Activated CD4-positive, alpha-beta T cell treated with anti-CD3 and anti-CD28 coated beads, Interleukin-2, amount 10 ng/mL, durations not matched to agents 7 days and 5 days (primary cell): ENCODE measurements at places on chromosomes 4 and X. TPM values are rescaled to one million over a fixed set of nuclear protein-coding genes. Genes with fewer than 3 reads are reported as not detected.
A peak's percentile ranks its signal among the peaks of the same experiment; 100 is the strongest.

- no peak for DNase-seq
Observed at GRCh38 chrX:96982161-96982560, 98.5 kb downstream of the RPA4 start.

DNA sequence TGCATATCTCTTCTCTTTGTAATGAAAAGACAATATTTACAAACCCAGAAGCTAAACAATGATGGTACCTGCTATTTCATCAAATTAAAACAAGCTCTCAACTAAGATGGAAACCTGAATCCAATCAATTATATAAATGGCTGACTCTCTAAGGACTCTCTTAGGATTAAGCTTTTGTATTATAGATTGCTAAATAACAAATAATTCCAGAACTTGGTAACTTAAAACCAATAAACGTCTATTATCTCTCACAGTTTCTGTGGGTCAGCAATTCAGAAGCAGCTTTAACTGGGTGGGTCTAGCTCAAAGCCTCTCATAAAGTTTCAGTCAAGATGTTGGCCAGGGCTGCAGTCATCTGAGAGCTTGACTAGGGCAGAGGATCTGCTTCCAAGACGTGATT, 12.4 kb downstream of the PHKA2 start:
- no peak for DNase-seq

GRCh38 chr4:10593130-10593529, 91.4 kb downstream of the CLNK start:
- no peak for DNase-seq

DNA sequence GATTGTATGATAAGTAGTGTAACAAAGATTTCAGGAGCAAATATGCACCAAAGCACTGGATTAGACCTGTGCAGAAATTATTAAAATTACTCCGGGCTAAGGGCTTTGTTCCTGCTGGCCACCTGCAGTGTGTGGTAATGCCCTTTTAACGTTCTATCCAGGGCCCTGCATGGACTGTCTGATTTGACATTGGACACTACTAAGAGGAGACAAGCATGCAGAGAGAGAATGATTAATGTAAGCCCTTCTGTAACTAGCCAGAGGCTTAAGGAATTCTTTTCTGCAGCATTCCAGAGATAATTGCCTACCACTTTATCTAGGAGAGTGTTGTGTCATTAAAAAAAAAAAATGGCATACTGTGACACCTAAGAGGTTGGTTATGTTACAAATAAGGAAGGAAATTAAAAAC, 117.0 kb downstream of the PCDH7 start:
- DNase-seq = no peak

DNA sequence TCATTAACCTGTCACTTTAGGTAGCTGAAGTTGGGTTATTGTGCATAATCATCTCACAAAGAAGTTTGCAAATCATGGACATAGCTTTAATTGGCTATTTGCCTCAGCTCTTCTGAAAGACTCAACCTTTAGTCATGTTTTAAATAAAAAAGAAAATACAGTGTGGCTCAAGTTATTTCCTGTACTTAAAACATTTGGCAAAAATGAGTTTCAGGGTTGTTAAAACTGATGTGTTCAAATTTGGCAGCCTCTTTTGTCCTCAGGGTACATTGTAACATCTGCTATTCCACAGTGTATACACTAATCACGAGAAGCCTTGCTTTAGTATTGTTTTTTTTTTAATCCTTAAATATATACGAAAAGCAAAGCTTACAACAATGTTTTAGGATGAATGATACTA, 31.5 kb upstream of the HPGD start:
- no peak for DNase-seq

DNA sequence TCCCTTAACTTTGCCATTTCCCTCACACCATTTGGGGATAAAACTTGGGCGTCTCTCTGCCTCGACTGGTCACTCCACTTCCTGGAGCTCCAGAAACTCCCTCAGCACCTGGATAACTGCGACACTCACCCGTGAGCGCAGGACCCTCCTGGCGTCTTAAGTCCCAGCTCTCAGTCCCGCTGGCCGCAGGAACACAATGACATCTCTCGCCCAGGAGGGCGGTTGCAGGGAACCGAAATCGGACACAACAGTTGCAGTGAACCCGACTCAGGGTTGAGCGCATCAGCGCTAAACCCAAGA, 370.9 kb upstream of the SMIM31 start:
- DNase-seq = no peak

DNA sequence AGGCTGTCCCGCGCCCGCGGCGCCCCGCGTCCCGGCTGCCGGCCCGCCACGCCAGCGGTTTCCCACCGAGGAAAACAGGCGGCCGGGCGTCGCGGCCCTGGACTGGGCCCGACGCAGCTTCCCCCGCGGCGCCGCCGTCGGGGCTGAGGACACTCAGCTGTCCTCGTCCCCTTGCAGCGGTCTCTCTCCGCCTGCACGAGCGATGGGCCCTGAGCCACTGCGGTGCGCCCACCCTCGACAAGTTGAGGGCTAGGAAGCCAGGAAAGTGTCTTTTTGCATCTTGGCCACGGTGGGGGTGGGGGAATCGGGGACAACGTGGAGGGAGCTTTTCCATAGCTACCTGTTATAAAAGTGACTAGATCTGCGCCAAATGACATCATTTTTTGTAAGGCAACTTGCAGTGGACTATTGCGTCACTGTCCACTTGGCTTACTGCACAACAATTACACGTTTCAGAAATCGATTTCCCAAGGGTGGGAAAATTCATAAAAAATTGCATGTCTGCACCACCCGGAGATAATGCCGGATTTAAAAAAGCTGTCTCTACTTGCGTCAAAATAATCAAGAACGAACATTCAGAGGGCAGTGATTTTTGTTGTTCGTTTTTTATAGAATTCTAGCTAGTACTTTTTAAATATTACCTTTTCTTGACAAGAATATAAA, 1.1 kb downstream of the KLHL15 start:
- DNase-seq = no peak

DNA sequence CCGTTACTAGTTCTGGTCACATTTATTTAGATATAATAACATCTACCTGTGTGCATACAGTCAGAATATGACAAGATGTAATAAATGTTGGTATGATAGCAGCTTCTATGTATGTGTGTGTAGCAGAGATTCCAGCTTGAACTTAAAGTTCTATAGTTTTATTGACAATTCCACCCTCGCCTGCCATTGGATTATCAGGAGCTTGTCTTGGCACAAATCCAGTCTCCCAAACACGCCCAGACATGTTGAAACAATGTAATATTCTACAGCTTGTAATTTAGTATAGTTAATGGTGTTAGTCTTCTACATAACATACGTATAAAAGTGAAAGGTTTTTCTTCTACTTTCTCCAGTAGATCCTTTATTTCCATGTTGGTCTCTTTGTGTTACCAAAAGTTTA, 44.4 kb downstream of the BBS12 start:
- DNase-seq = no peak

DNA sequence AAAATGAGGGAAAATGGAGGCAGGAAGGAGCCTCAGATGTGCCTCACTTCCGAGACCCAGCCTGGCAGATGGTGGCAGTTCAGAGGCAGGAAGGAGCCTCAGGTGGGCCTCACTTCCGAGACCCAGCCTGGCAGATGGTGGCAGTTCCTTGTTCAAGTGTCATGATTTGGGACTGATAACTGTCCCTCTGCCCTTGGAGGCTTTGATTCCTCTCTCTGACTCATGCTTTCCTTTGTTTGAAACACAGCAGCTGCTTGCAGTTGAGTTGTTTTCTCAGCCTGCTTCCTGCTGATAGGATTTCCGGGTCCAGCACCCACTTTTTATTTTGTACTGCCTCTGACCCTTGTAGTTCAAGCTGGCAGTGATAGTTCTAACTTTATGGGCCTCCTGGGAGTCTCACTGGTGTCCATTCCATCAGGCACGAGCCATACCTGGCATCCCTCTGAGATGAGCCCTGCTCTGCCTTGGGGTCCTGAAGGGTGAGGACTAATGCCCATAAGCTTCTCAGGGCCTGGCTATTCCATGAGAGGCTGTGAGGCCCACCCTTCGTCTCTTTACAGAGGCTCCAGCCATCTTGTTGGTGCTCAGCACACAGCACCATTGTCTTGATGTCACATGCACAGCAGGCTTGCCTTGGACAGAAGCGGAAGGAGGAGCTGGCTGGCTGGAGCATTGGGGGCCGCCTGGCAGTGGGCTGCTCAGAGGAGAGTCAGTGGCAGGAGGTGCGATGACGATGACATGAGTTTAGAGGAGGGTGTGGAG, 13.0 kb downstream of the RGS12 start:
- DNase-seq = peak; percentile 37

GRCh38 chr4:56742080-56742871, 61.2 kb upstream of the HOPX start:
- DNase-seq = no peak

GRCh38 chrX:24259544-24260240, 54.2 kb downstream of the SUPT20HL2 start:
- peak; percentile 44 for DNase-seq

The FAM13A gene
- 16.2 TPM for total RNA-seq

The MTNR1A gene
- not detected for total RNA-seq

The ADAMTS3 gene
- not detected for total RNA-seq
